ENCODE measurements at places on chromosomes 12 and 14.

DNA sequence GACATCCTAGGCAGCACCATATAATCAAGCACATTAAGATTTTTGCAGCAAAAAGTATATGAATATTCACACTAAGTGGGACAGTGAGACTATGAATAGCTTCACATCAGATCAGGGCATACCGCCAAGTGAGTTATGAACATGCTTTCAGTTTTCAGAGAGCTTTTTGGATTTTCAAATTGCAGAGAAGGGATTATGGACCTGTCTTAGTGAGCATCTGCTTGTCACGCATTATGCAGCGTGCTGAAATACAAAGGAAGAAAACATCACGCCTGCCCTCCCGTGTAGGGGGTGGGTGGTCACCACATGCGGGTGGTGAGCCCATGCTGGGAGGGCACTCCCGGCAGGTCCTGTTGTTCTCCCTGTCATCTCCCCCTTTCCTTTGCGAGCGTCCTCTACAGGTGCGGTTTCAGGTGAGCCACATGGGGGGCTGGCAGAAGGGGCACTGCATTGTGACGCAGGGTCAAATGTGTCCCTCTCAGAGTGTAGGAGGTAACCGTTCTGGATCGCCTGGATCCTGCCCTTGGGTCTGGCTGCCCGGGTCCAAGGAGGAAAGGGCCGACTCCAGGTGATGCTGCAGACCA, 42.6 kb downstream of the TRAF3 start:
- no peak for DNase-seq

- no peak for DNase-seq
These were observed 879.2 kb downstream of the AACS start for GRCh38 chr12:125944446-125944845.

- no peak for DNase-seq
These were observed 156.7 kb downstream of the NTF3 start for GRCh38 chr12:5588591-5588990.

DNA sequence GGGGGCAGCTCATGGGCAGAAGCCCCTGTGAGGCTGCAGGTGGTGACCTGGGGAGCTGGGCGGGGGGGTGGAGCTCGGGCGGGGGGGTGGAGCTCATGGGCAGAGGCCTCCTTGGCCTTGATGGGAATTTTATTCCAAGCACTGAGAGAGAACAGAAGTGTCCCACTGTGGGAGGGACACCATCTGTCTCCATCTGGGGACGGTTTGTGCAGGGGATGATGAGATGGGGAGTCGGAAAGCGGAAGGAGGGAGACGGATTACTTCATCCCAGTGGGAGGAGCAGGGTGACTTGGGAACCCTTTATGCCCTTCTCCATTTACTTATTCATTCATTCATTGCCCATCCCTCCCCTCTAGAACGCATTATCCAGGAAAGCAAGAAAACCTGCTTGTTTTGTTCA, 304.7 kb downstream of the ADGRD1 start:
- DNase-seq = no peak

DNA sequence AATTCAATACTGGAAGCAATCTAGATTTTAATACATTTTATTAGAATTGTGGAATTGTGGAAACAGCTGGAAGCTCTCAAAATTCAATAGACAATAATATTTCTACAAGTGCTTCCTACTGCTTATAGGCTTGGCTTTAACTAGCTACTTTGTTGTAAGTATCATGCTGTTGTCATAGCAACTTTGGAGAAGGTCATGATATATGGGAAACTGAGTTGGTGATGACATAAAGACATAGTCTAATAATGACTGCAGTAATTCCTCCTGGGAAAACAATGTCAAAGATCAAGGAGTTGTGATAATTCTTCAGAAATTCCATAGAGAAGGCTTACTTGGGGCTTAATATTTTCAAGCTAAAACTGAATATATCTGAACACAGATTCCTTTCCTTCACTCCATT, 266.6 kb downstream of the KIF21A start:
- no peak for DNase-seq

- DNase-seq = no peak
These were observed 13.3 kb downstream of the IL22 start for GRCh38 chr12:68240079-68240478.

DNA sequence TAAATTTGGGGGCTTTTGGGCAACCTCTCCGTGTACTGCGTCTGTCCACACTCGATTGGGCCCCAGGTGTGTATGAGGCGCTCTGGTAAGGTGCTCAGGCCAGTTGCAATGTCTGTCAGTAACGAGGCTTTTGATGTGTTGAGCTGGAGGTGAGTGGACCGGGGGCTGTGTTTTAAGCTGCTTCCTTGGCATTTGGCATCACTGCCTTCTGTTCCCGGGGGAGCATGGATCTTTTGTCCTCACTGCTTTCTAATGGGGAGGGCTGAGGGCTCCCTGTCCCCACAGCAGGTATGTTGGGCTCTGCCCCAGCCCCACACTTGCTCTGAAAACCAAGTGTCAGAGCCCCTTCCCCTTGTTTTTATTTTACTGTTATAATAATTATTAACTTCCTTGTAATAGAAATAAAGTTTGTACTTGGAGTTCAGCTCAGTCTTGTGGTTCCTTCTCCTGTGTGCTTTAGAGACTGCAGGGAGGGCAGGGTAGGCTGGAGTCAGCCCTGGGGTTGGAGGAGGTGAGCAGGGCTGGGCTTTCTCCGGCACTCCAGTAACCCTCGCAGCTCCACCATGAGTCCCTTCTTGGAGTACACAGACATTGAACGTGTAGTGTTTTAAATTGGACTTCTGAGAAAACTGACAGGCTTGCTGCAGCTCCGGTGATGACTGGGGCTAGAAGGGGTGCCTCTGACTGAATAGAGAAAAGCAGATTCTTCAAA, 28.0 kb downstream of the TRAFD1 start:
- no peak for DNase-seq

- DNase-seq = no peak
These were observed 115.1 kb downstream of the SLC25A47 start for GRCh38 chr14:100438271-100438670.

DNA sequence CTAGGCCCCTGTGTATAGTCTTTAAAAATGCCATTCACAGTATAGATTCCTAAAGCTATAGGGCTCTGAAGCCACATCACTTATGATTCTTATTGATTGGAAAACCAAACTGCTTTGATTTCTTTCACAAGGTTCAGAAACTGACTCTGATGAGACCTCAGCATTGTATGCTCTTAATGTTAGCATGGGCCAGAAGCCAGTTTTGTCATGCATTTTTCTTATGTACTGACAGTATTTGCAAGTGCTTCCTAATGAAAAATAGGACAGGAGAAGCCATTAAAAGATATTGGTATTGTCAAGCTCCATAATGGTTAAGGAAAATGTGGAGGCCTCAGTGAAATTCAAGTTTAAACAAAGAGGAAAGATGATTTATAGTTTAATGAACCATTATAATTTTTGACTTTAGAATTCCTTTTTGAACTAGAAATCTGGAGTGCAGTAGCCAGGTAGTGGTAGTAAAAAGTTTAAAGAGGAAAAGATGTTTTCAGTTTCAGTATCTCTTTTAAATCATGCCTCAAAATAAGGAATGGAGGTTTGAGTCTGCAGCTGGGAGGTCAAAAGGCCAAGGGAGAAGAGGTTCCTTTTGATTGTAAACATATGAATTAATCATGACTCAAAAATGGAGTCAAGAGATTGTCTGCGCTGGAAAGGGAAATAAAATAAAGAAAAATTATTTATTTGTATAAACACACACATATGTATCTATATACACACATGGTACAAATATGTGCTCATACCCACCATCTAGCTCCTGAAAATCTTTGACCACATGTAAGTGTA, 388.1 kb upstream of the PRICKLE1 start:
- DNase-seq = no peak

DNA sequence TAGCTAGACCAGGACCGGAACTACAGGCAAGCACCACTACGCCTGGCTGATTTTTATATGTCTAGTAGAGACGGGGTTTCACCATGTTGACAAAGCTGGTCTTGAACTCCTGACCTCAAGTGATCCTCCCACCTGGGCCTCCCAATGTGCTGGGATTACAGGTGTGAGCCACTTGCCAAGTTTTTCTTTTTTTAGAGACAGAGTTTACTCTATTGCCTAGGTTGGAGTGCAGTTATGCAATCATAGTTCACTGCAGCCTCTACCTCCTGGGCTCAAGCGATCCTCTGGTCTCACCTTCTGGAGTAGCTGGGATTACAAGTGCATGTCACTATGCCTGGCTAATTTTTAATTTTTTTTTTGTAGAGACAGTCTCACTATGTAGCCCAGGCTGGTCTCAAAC, 201.5 kb upstream of the TBX3 start:
- DNase-seq = no peak

- DNase-seq = no peak
These were observed 108.2 kb upstream of the SLC38A4 start for GRCh38 chr12:46933947-46934346.

GRCh38 chr14:99430491-99430890, 50.2 kb downstream of the SETD3 start:
- no peak for DNase-seq

GRCh38 chr12:47343684-47344567, 264.2 kb upstream of the AMIGO2 start:
- DNase-seq = no peak

GRCh38 chr12:90013409-90013808, 304.8 kb upstream of the ATP2B1 start:
- DNase-seq = no peak

DNA sequence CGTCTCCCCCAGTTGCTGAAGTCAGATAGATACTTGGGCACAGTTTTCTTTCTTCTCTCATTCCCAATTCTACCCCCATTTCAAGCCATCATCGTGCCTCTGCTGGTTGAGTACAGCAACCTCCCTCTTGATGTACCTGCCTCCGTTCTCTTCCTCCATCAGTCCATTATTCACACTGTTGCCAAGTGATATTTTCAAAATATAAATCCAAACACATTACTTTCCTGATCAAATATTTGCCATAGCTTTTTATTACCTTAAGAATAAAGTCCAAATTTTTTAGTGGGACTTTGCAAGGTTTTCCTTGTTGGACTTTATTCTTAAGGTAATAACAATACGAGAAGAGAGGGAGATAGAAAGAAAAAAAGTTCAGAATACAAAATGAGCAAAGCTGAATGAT, 18.6 kb upstream of the SSPN start:
- no peak for DNase-seq

GRCh38 chr12:530821-531220, 71.1 kb downstream of the B4GALNT3 start:
- DNase-seq = no peak

- DNase-seq = no peak
These were observed 133.3 kb downstream of the MON2 start for GRCh38 chr12:62599854-62600437.

DNA sequence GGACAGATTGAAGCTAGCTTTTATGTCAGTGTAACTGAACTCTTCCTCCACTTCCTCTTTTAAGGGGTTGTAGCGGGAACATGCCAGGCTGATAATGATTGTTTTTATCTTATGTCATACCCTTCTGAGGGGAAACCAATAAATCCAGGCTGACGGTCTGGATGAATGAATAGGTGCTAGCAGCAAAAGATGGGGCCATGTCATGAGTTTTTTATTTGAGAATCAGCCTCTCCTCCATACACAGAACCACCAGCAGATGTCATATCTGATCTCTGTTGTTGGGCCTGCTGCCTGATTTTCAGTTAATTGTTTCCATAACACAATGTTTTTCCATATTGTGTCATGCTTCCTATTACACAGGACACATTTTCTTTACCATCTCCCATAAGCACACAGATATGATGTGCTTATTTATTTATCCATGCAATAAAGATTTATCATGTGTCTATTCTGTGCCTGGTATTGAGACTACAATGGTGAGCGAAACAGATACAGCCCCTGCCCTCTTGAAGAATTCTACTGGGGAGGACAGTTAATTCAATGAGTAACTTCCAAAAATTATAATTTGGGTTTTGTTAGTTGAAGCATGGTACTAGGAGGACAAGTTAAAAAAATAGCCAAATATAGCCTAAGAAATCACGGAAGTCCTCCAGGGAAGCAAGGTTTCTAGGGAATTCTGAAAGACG, 33.6 kb upstream of the CRY1 start:
- DNase-seq = no peak

GRCh38 chr12:4193821-4194220, 79.7 kb upstream of the CCND2 start:
- no peak for DNase-seq

- DNase-seq = no peak
These were observed 12.9 kb downstream of the ANKRD13A start for GRCh38 chr12:110012137-110012536.

- no peak for DNase-seq
These were observed 236.8 kb downstream of the GRIN2B start for GRCh38 chr12:13744561-13744960.

- DNase-seq = no peak
These were observed 53.5 kb downstream of the ANO6 start for GRCh38 chr12:45269412-45269751.

- no peak for DNase-seq
These were observed 126.0 kb upstream of the PARP11 start for GRCh38 chr12:3998968-3999792.

- no peak for DNase-seq
These were observed 76.3 kb upstream of the TBX3 start for GRCh38 chr12:114760151-114760877.

GRCh38 chr12:65986047-65986446, 144.5 kb downstream of the LLPH start:
- no peak for DNase-seq

GRCh38 chr12:76020731-76021672, 10.6 kb downstream of the PHLDA1 start:
- DNase-seq = peak; percentile 60

DNA sequence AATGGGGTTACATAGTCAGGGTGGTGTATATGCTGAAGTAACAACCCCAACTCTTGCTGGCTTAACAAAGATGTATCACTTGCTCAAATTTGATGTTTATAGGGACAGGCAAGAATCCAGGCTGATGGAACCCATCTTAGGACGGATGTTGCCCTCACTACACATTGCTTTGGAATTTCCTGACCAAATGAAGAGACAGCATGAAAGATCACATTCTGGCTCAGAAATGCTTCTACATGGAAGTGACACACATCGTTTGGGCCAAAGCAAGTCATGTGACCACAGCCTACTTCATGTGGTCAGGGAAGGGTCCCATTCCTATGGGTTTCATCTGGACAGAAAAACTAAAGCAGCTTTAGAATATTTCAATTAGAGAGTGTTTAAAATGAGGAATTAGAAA, 345.8 kb downstream of the TMEM132D start:
- DNase-seq = no peak

GRCh38 chr14:102026934-102027333, 59.9 kb downstream of the HSP90AA1 start:
- no peak for DNase-seq

DNA sequence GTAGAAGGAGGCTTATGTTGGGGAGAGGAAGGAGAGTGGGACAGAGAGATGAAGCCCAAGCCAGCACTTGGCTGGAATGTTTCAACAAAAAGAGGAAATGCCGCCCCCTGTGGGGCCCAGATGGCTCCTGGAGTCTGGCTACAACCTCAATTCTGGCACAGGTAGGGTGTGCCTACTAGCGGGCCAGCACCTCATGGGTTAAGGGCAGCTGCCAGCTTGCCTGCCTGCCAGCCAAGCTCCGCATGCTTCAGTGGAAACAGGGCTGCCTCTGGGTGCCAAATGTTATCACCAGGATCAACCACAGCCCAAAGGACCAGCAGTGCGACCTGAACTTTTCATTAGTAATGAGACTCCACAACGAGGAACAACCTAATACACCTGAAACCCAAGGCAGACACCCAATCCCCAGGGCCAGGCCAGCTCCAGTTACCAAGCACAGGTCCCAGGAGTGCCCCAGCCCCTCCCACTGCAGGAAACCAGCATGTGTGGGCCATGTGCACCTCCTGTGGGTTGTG, 11.3 kb downstream of the RAB15 start:
- no peak for DNase-seq

- DNase-seq = no peak
These were observed 19.5 kb upstream of the GOLGA5 start for GRCh38 chr14:92774572-92774971.

Data from effector CD4-positive, alpha-beta T cell (primary cell).